ENCODE measurements at places on chromosomes 2 and 18.
A peak's percentile ranks its signal among the peaks of the same experiment; 100 is the strongest.

- DNase-seq = no peak
These were observed 64.3 kb downstream of the EDAR start for GRCh38 chr2:108924580-108925251.

DNA sequence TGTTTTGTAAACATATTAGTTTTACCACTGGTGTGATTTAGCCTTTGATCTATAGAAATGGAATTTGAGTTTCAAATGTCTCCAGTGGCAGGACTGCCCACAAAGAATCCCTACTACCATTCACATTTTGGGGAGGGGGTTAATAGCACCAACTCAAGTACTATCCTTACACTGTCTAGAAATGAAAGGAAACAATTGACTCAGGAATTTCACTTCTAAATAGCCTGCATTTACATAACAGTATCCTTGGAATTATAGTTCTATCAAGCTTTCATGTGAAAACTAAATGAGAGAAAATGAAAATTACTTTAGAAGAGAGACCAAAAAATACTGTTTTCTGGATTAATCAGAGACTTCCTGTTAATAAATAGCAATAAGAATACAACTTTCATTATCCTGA, 7.5 kb upstream of the CCDC93 start:
- no peak for DNase-seq

DNA sequence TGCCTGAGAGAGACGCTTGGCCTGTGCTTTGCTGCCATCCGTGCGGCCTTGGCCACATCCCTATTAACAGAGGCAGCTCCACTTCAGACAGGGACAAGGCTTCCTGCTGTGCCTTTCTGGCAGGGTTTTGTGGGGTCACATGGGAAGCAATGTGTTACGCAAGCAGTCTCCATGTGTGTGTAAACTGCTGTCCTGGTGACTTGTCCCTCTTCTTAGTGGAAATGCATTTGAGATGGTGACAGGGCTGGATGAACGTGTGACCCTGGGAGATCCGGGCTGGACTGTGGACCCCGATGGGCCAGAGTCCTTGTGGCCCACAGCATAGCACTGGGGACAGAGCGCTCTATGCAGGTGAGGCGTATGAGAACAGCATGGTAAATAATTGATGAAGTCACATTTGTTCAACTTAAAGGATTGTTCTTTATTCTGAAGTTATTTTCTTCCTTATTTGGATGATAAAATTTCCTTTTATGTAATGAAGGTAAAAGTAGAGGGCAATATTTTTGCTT, 23.2 kb downstream of the ASB1 start:
- DNase-seq = peak; percentile 59

DNA sequence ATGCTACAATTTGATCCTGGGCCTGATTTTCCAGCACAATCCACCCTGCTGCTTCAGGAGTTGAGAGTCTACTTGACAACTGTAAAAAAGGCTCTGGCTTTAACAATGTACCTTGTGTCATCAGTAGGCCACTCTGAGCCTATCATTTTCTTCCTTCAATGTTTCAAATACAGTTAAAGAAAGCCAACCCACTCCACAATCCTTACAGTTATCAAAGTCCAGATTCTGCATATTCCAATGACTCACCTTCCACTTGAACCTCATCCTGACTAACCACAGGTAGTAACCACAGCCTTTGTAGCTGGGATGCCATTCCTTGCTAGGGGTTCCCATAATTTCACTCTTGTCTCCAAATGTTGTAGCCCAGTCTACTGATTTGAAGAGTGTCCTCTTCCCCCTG, 35.5 kb upstream of the AQP4 start:
- no peak for DNase-seq

DNA sequence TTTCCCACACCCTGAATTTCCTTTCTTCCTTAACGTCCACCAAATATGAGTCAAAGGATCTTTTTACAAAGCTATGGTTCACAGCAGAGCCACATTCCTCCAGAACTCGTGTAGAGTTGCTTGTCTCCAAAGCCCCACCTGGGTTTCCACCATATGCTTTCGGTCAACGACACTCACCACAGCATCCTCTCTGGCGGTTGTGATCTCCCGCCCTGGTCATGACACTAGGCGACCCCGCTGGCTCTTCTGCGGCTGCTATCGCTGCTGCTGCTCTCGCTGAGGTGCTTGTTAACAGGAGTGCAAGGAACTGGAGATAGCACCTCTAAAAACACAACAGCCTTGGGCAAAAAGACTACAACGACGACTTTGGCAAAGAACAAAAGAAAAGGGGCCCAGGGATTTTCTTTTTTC, 340 bp downstream of the SLC40A1 start:
- peak; percentile 27 for DNase-seq

DNA sequence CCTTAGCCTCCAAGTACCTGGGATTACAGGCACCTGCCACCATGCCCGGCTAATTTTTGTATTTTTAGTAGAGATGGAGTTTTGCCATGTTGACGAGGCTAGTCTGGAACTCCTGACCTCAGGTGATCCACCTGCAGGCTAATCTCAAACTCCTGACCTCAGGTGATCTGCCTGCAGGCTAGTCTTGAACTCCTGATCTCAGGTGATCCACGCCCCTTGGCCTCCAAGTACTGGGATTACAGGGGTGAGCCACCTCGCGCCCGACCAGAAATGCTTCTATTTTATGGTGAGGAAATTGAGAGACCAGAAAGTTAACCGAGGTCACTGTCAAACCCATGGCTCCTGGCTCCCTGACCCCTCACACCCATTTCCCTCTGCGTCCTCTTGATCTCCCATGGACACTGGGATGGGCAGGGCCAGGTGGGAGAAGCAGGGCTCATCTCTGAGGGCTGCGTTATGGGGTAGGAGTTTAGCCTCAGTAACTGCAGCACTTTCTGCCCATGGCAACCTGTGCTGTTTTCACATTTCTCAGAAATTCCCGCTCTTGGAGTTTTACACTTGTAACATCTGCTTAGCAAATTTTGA, 210.0 kb downstream of the AGAP1 start:
- no peak for DNase-seq
